Stomach (tissue), 19 donors: ENCODE measurements at places on chromosomes 6 and 20. TPM values are rescaled to one million over a fixed set of nuclear protein-coding genes. Genes with fewer than 3 reads are reported as not detected.

RAB23 gene
- 10.5 TPM for polyA plus RNA-seq

MOG gene
- polyA plus RNA-seq: not detected

COL21A1 gene
- 0.31 TPM for polyA plus RNA-seq

GRM1 gene
- not detected for polyA plus RNA-seq

TNF gene
- polyA plus RNA-seq: 0.31 TPM

GJA10 gene
- polyA plus RNA-seq: not detected

SLC35F1 gene
- polyA plus RNA-seq: 0.15 TPM

DNA sequence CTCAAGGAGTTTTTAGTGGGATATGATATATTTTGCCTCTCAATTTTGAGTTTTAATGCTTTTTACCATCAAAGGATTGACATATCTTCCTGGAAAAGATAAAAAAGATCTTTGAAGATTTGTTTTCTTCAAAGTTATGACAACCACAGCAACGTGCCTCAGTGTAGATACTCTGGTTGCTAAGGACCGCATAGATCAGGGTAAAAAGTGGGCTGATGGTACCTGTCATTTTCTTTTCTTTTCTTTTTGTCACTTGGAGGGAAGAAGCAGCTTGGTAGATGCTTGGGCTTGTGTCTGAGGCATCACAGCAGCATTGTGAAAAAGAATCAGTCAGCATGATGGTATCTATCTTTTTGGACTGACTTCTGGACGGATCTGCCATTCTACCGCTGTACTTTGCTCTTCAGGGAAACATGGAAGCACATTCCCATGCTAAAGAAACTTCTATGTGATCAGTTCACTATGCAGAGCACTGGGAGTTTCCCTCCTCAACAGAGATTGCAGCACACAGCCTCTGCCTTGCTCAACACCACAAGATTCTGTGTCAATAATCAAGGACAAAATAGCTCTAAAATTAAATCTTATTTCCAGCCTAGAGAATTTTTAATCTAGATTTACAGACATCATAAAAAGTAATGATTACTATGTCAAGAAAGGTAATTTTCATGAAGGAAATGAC lies 54.8 kb upstream of the SGK1 start:
- DNase-seq: peak; percentile 33

GRCh38 chr6:94446120-94446519 lies 1026.8 kb upstream of the EPHA7 start:
- DNase-seq: no peak

GRCh38 chr20:5141615-5142014 lies 14.8 kb downstream of the CDS2 start:
- DNase-seq: no peak

DNA sequence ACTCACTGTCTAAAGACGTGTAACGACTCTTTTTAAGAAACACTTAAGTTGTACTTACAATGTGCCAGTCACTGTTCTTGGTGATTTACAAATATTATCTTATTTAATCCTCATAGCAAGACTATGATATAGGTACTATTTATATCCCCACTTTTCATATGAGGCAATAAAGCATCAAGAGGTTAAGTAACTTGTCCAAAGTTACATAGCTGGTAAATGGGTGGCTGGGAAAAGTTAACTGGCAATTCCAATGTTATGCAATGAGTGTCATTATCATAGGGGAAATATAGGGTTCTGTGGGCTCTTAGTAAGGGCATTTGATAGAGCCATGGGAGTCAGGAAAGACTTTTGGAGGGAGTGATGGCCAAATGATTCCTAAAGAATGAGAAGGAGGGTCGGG lies 21.4 kb upstream of the RIPOR2 start:
- DNase-seq: no peak

GRCh38 chr6:151335930-151336329 lies 55.4 kb downstream of the ZBTB2 start:
- DNase-seq: no peak

DNA sequence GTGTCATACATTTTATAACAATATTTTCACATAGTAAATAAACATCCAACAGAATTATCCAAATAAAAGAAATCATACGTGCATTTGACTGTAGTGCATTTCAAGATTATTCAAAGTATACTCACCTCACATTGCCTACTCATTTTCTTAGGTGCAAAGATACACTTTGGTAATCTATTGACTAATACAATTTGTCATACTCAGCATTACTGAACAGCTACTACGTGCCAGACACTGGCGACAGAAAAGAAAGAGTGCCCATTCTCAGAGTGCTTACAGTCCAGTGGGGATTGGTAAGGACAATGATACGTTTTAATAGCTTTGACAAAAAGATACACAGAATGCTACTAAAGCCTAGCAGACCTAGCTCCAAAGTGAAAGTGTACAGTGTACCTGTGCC lies 42.0 kb downstream of the FBXL4 start:
- no peak for DNase-seq

- peak; percentile 95 for DNase-seq
Observed at GRCh38 chr6:26022132-26022472, 59.5 kb downstream of the TRIM38 start.

GRCh38 chr20:8545212-8545611 lies 413.1 kb downstream of the PLCB1 start:
- DNase-seq: no peak
